ENCODE measurements at places on chromosomes 3 and 15.

DNA sequence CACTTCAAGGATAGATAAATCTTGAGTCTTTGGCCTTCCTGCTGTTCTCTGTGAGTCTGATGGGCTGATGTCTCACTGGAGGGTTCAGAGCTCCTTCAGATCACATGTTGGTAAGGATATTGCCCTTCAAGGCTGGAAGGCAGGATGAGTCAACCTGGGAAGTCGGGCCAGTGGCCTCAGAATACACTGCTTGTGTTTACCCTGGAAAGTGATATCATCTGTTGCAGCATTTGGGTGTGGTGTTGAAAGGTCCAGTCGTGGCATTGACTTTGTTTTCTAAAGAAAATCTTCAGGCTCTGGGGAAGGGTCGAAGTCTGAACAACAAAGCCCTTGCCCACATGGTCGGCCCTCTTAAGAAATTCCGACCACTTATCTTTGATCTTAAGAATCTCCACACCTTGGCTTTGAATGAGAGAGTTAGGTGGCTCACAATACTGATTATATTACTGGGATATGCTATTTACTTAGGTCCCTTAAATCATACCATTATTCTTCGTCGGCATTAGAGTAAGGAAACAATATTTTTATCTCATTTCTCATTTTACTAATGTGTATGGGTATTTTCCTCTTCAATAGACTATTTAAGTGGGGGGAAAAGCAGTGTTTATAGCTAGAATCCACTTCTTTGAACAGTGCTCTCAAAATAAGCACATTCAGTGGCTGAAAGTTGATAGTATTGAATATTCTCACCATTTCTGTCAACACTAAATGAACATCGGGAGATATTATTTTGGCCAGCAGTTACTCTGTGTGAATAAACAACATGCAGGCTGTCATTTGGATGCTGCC is 303.9 kb upstream of the RASGRP1 start:
- peak; percentile 36 for DNase-seq

DNA sequence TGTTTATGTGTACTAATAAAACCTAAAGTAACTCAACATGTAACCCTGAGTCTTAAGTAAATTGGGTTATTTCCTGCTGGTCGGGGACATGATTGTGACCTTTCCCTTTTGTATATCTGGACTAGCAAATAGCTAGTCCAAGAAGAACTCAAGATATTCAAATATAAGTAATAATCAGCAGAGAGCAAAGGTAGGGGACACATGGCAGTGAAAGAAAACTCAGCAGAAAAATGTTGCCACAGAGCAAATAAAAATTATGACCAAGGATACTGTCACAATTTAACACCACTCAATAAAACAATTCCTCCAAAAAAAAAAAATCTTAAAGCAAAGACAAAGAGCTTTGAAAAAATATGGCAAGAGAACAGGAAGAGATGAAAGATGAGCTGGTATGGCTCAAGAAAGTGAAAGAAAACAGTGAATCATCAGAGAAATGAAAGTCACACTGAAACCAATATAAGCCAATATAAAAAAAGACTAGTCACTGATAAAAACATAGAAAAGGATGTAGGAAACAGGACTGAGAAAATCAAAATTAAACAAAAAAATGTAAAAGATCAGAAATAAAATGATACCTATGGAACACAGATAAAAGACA is 43.4 kb downstream of the HLTF start:
- DNase-seq = no peak

DNA sequence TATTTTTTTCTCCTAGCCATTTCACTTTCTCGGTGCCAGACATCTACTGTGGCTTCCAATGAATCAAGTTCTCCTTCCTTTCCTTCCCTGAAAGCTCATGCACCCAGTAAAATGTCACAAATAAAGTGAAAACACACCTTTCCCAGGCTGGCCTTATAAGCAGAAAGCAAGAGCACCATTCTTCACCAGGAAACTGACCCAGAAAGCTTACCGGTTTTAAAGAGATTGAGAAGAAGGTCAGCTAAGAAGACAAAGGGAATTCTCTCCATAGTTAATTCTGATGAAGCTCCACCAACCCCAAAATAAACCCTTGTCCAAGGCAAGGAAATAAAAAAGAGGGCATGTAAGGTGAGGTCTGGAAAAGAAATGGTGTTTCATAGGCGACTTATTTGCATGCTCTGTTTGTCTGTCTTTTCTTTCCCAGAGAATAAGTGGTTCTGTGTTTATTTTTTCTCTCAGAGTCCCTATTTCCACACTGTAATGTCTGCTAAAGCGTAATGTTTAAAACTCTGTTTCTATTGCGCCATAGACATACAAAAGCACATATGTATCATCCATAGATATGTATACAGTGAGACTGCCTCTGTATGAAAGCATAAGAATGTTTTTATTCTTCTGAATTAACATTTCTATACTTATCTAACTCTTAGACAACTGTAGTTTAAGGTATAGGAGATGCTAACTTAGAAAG is 2.8 kb downstream of the LSAMP start:
- DNase-seq = no peak

DNA sequence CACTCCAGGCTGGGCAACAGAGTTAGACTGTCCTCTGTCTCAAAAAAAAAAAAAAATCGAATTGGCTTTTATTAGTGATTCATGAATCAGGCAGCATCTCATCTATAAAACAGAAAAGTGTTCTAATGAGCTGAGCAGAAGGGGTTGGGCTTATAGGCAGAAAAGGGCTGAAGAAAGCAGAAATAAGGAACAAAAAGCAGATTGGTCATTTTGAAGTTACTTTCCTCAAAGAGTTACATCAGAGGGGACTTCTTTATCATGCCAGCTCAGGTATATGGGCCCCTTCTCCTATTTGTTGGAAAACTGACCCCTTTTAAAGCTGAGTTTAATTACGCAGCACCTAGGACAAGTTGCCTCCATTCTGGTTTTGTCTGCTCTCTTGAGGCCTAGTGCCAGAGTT is 722 bp upstream of the POGLUT1 start:
- DNase-seq = no peak

DNA sequence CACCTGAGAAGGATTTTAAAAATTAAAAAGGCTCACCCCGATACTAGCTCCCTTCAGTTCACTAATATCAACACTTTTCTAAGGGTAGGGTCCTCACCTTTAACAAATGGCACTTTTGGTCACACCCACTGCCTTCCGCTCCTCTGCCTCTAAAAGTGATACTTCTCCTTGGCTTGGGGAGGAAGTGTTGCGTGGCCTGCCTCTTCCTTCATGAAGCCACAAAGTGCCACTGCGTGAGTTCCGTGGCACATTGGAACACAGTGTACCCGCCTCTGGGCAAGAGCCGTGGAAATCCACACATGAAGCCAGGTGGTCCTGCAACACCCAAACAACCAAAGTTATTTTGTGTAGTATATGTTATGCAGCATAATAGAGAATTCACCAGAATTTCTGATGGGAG is 3.9 kb downstream of the B4GALT4 start:
- peak; percentile 50 for DNase-seq

DNA sequence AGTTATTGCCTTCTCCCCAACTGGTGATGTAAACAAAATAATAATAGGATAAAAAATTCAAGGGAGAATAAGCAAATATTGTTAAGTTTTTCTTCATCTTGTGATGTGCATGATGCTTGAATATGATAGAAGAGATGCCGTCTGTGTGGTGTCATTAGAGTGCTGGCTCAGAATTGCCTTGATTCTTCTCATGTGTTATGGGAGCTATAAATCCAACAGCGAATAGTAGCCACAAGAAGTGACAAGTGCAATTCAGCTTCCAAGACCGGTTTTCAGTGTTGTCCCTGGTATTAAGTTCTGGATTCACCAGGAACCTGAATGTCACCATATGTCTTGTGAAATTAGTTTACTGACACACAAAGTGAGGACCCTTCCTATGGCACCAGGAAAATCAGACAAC is 547.0 kb downstream of the NSUN3 start:
- DNase-seq = no peak

DNA sequence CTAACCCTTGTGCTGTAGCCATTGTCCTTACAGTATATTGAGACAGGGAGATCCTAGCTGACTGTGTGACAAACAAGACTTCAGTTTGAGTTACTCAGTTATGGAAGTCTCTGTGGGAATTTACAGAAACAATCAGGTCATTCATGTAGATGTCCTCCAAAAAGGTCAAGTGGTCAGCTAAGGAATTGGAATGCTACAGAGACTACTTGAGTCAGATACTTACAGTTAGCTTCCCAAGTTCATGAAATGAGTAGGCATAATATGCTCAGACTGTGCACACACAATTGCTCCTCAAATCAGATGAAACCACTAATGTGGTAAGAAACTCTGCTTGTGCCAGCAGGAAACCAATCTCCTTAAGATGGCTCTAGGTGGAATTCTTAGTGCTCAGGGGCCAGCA is 985.7 kb downstream of the NSUN3 start:
- DNase-seq = no peak

GRCh38 chr3:188581792-188582191 is 427.8 kb downstream of the LPP start:
- no peak for DNase-seq

GRCh38 chr3:88298189-88298588 is 148.4 kb downstream of the C3orf38 start:
- no peak for DNase-seq

GRCh38 chr3:117200962-117201361 is 491.4 kb downstream of the TUSC7 start:
- no peak for DNase-seq

DNA sequence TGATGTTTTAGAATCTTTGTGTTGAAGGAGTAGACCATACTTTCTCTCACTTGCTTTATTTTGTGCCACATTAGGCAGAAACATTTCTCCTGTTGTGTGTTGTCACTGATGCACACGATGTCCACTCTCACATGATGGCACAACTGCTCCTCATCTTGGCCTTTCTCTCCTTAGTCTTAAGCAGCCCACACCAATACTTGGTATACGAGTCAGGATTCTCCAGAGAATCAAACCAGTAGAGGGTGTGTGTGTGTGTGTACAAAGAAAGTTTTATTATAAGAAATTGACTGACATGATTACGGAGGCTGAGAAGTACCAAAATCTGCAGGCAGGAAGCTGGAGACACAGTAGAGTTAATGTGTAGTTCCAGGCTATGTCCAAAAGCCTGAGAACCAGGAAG is 187.1 kb downstream of the ALCAM start:
- DNase-seq = no peak

DNA sequence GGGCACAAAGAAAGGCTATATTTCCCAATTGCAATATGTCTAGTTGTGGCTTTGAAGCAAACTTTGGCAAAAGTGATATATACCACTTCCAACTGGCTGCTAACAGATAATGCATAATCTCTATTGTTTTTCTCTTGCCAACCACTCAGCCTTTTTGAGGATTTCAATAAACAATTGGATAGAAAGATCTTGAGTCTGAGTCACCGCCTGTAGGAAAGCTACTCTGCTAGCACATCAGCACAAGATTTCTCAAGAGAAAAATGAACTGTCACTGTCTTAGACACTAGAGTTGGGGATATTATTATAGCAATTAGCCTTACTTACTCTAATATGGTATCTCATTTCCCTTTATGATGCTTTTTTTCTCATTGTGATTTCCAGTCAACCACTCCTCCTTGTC is 119.7 kb downstream of the SST start:
- no peak for DNase-seq

DNA sequence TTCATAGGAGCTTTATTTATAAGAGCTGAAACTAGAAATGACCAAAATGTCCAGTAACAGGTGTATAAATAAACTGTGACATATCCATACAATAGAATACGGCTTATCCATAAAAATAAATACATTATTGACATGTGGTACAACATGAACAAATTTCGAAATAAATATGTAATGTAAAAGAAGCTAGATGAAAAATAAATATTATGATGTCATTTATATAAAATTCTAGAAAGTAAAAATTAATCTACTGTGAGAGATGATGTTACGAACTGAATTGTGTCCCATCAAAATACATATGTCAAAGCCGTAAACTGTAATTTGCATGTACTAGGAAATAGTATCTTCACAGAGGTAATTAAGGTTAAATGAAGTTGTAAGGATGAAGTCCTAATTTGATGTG is 1104.9 kb downstream of the NSUN3 start:
- no peak for DNase-seq

DNA sequence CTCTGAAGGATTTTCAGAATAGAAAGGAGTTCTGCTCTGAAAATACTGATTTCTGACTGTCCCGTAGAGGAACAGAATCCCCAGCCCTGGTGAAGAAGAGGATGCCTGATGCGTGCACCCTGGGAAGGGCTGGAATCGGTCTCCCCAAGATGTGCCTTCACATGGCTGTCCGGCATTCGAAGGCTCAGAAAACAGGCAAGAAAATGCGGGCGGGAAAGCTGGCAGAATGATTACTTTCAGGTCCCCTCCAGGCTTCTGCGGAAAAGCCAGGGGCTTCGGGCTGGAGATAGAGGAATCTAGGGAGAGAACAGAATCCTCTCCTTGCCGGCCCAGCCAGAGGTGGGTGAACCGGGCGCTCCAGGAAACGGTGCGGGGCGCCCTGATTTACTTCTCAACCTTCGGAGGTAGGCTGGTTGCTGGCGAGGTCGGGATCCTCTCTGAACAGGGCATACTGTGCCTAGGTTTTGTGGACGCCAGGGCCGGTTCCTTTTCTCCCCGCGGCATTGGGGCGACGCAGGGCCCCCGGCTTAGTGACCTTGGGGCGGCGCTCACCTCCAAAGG is 2.5 kb downstream of the FOXL2NB start:
- no peak for DNase-seq

GRCh38 chr3:4740397-4741105 is 238.7 kb upstream of the BHLHE40 start:
- DNase-seq = peak; percentile 44

DNA sequence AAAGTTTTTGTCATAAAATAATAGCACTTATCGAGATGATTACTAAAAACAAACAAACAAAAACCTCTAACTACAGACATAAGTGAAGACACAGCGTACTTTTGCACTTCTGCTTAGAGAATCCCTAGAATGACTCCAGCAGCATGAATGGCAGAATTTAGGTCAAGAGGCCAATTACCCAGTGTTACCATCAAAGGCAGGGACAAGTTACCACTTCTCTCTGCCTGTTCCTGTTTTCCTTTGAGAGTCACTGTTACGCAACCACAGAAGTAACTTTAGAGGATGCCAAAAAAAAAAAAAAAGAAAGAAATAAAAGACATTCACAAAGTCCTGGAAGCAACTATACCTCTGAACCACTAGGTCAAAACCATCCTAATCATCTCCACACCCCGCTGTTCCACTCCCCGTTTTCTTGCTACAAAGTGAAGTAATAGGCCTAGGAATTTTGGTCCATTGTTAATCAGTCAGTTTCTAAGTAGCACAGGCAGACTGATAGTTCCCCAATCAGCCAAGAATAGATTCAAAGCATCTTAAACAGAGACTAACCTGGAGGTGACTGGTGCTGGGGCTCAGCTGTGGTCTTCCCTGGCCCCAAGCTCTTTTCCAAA is 41.9 kb downstream of the FMN1 start:
- no peak for DNase-seq

- no peak for DNase-seq
Observed at GRCh38 chr15:89669941-89670340, 9.2 kb downstream of the PLIN1 start.

Data from left ventricle myocardium superior (tissue), 1 donor.